ENCODE measurements at places on chromosomes 1 and 21.

GRCh38 chr1:26959722-26960624, at the start of gene KDF1:
Gene KDF1 (minus strand): TSS chr1:26960468. CDS start chr1:26952380, 8,088 bp downstream.
- peak; percentile 50 for DNase-seq

- peak; percentile 39 for DNase-seq
These were observed at the start of gene MTMR11 for GRCh38 chr1:149936170-149936991. Gene MTMR11 (minus strand): TSS chr1:149936879. CDS start chr1:149936647, 232 bp downstream.

DNA sequence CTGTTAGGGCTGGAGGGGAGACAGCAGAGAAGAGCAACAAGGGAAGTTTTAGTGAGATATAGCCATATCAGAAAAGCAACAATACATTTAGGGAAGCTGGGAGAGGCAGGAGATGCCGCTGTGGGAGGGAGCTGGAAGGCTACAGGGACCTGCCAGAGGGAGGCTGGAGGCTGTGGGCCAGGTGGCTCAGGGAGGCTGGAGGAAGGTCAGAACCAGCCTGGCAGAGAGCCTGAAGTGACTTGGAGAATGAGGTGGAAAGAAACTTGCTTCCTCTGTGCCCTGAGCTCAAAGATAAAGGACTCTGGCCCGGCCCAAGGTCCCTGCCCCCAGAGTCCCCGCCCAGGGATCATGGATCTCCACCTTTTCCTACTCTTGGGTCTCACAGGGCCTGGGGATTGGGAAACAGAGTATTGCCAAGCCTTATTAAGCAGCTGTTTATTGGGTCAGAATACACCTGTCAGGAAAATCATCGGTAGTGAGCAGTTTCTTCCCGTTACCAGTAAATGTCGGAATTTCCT, 85.9 kb downstream of the KIF26B start:
- no peak for DNase-seq

DNA sequence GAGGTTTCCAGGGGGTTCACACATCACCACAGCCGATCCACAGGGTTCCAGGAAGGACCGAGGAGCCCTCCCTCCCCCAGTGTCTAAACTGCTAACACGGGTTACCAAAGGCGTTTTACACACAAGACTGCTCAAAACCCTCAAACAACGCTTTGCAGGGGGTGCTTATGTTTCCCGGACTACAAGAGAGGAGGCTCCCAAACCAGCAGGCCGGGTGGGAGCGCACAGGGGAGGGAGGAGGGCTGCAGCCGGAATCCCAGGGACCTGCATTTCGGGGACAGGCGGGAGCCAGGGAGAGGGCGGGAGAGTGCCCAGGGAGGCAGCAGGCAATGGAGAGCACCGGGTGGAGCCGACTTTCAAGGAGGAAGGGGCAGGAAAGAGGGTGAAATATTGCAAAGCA, 50.8 kb downstream of the ACBD3 start:
- DNase-seq, result no peak

DNA sequence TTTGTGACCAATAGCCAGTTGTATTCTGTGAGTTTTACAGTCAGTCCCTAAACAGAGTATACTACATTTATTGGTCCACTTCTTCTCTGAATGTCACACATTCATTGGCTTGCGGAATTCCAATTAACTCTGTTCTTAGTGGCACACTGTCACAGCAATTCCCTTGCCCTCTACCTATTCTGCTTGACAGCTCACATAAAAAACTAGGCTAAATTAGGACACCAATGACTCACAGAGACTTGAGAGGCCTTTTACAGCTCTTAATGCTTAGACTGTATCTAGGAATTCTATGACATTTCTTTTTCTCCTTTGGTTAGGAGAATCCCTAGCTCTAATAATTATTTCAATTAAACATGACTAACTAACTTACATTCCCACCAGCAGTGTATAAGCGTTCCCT, 104.1 kb downstream of the NEGR1 start:
- DNase-seq, result no peak

DNA sequence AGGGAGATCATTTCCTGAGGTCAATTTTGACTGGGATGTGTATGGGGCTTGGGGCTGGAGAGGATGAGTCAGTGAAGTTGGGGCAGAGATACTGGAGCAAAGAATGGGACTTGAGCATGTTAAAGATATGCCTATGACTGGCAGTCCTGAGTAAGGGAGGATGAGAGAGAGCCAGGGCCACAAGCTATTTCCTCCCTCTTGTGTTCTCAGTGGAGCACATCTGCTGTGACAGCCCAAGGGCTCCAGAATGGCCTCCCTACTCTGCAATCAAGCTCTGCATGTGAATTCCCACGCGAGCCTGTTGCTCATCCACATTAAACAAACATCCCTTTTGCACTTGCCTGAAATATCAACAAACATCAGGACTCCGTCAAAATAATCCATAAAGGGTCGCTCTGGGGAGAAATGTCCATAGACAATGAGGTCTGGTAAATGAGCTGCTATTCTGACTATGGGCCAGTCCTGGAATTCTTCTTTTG, 9.2 kb downstream of the ADCY10 start:
- no peak for DNase-seq

DNA sequence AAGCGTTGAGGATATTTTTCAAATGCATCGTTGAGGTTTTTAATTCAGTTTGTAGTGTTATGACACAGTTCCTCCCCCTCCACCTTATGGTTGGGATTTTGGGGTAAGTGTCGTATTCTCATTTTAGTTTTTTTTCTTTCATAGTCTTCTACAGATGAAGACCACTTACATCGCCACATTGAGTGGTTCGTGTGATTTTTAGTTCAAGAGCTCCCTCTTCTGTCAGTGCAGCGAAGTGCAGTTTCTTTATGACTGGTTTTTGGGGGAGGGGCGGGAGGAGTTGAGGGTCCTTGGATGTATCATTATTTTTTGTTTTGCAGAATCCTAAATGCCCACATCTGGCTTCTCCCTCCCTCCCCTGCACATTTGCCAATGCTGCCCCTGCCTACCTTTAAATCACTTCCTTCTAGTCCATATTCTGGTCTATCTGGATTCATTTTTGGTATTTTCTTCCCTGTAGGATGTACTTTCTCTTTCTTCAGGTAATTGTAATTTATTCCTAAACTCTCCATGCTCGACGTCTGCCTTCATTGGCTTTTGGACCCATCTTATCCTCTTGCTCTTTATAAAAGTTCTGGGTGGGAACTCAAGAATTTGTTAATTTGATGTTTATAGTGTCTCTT, 433.1 kb downstream of the CAMTA1 start:
- DNase-seq, result peak; percentile 42

DNA sequence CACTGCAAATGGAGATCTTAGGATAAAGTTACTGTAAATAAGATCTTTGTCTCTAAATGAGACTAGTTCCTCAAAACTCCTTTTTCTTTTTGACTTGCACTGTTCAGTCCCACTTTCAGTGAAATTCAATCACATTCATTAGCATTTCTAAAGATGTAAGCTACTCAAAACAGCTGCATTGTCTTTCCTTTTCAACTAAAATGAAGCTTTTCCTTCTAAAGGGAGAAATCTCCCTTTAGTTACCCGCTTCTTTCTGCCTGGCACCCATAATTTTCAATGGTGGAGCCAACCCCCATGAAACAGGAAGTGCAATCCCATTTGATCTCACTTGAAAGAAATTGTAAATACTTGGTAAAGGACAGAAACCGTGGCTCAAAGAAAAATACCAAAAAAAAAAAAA, 387.4 kb upstream of the PKN2 start:
- no peak for DNase-seq

DNA sequence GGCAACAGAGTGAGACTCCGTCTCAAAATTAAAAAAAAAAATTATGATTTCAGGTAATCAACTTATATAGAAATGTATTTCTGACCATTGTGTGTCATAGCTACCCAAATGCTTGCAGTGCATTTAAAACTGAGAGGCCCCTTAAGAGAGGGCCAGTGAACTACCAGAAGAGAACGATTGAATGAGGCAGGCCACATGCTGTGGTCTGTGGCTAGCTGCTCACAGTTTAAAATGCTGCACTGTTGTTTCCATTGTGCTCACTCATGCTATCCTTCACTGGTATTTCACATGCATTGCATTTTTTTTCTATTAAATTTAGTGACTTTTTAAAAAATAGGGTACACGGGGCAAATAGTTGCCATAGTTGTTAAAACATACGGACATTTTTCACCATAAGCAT, 26.0 kb downstream of the CHML start:
- DNase-seq, result no peak

GRCh38 chr1:81310250-81310649, 490.5 kb upstream of the ADGRL2 start:
- no peak for DNase-seq

DNA sequence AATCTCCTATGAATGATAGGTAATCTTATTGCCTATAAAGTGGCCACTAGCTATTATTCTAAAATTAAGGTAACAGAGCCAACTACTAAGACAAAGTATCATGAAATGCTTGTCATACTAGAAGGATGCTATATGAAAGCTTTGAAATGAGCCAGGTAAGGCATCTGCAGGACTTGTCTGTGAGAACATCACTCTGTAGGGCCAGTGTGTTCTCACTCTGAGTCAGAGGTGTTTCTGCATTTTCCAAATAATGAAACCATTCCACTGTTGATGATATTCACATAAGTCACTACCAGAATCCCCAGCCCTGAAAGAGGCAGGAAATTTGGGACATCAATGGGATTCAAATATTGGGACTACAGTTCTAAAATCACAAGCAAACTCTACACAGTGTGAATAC, 25.8 kb upstream of the GBP5 start:
- no peak for DNase-seq

DNA sequence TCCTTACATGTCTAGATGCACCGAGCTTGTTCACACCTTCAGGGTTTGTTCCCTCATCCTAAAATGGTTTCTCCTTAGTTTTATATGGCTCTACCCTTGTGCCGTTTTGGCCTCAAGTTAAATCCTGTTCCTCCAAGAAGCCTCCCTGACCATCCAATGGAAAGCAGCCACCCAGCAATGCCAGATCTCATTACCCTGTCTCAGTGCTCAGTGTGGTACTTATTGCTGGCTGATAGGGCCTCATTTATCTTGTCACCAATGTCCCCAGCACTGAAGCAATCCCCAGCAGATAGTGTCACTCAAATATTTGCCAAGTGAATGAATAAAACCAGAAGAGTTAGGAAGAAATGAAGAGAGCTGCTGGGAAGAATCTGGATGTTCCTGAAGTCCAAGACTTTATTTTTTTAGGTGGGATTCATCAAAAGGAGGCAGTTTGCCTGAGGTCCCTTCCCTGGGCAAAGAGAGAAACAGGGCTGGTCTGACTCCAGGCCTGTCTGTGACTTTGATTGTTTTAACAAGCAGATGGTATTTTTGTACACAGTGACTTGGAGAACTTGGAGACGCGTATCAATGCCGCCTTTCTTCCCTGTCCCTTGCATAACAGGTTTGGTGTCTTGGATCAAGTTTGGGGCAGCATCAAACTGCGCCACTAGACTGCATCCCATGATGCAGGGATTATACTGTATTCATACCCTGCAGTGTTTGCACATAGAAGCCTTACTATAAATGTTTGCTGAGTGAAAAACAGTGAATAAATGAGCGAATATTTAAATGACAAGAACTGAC, 221.2 kb downstream of the DISC1 start:
- DNase-seq, result no peak
